ENCODE measurements at places on chromosomes 16 and 17. TPM values are rescaled to one million over a fixed set of nuclear protein-coding genes. Genes with fewer than 3 reads are reported as not detected.

- no peak for DNase-seq
These were observed 17.1 kb downstream of the MYLK3 start for GRCh38 chr16:46730801-46731690.

DNA sequence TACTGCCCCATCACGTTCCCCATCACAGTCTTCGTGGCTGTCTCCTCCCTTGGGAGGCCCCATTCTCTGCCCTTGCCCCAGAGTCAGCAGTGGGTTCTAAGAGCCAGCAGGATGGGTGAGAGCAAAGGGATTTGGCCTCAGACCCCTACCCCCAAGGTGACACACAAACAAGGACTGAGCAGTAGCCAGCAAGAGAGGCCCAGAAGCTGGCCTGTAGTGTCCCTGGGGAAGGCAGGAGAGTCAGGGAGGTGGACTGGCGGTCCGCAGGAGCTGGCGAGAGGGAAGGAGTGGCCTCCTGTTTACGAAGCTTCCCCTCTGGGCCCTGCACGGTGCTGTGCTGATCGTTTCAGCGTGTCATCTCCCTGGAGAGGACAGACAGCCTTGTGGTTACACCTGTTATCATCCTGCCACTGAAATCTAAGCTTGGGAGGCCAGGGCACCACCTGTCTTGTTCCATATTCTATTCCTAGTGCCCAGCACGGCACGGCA, 8.4 kb downstream of the WDR81 start:
- DNase-seq, result peak; percentile 77

DNA sequence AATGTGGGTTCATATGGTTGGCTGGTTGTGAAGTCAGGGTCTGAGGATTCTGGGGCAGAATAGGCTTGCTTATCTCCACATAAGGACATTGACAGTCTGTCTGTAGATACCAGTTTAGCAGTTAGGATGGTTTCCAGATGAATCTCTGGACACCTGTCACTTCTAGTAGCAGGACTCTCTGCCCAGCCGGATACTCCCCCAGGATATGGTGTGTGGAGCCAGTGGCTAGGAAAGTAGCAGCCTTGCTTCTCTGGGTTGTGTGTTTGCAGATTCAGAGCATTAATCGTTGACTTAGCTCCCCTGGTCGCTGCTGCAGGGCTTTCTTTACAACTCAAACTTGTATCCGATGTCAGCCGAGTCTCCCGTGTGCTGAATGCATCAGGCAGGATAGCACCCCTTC, 45.2 kb downstream of the CLEC16A start:
- no peak for DNase-seq

Gene CCDC144A
- total RNA-seq, result not detected

GRCh38 chr17:28897769-28898526, 415 bp upstream of the FLOT2 start:
- DNase-seq, result peak; percentile 88

- no peak for DNase-seq
These were observed 6.2 kb downstream of the FUS start for GRCh38 chr16:31186176-31186575.

- no peak for DNase-seq
These were observed 1114.2 kb upstream of the GOT2 start for GRCh38 chr16:59848296-59848695.

DNA sequence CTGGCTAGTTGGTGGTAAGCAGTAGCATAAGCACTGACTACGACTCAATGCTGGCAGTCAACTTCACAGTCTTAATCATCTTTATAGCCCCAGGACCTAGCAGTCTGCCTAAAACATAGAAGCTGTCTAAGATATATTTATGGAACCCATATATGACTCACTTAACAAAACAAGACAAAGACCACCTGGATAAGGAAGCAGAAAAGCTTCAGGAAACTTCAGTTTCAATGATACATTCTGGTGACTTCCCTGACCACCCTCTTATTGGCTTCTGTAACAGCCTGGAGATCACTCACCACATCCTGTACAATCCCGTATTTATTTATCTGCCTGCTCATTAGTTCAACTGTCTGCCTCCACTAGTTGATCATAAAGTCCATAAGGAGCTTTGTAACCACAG, 95.5 kb downstream of the PMP22 start:
- no peak for DNase-seq

GRCh38 chr17:51487947-51488346, 227.6 kb downstream of the UTP18 start:
- DNase-seq, result peak; percentile 59

Gene SULT1A4
- 9.0 TPM for total RNA-seq

DNA sequence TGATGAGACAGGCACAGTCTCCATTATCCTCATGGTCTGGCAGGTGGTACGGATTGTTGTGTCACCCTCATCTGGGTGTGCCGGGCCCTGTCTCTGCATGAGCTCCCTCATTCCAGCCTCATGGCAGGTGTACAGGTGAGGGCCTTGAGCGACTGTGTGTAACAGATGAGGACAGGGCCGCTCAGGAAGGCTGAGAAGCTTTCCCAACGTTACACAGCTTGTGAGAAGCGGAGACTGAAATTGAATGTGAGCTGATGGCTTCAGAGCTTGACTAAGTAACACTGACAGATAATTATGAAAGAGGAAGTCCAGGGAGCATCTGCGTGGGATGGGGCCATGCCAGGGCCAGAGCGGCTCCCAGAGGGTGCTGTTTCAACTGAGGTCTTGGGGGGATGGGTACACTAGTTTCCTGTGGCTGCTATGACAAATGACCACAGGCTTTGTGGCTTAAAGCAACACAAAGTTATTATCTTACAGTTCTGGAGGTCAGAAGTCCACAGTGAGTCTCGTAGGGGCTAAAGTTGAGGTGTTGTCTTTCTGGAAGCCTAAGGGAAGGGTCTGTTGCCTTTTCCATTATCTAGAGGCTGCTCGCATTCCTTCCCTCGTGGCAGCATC, 36.7 kb downstream of the CMIP start:
- DNase-seq, result peak; percentile 95

Gene CD300H
- not detected for total RNA-seq

Gene SLC13A2
- not detected for total RNA-seq
